ENCODE measurements at places on chromosomes 5 and 9.
A peak's percentile ranks its signal among the peaks of the same experiment; 100 is the strongest.

GRCh38 chr5:165135565-165135964 lies 1630.1 kb downstream of the MAT2B start:
- DNase-seq, result no peak

DNA sequence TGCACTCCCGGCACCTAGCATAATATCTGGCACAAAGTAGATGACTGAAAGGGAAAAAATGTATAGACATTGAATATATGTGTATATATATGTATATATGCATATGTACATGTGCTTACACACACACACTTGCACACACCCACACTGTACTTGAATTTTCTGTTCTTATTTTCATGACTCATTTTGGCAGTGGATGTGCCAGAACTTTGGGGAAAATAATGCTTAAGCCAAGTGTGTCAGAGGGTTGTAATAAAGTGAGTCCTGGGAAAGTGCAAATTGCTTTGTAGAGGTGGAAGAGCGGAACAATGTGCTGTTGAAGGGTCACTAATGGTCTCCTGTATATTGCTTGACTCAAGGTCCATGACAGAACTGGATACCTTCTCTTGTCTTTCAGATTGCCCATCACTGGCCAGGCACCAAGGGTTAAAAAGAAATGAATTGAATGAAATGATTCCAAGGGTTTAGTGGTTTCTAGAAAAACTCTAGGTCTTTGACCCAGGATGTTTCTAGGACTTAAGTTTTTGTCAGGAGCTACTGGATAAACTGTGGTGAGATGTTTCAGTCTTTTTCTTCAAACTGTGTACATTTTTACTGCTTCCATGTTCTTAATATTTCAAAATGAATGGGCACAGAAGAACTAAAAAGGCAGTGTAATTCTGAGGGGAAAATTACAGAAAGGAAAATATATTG lies 129.9 kb upstream of the MOCS2 start:
- no peak for DNase-seq

GRCh38 chr9:83754383-83754977 lies 46.7 kb upstream of the UBQLN1 start:
- no peak for DNase-seq

- DNase-seq, result peak; percentile 74
These were observed 22.3 kb upstream of the HMCN2 start for GRCh38 chr9:130243015-130243881.

GRCh38 chr5:116271446-116272025 lies 186.7 kb downstream of the COMMD10 start:
- DNase-seq, result no peak

DNA sequence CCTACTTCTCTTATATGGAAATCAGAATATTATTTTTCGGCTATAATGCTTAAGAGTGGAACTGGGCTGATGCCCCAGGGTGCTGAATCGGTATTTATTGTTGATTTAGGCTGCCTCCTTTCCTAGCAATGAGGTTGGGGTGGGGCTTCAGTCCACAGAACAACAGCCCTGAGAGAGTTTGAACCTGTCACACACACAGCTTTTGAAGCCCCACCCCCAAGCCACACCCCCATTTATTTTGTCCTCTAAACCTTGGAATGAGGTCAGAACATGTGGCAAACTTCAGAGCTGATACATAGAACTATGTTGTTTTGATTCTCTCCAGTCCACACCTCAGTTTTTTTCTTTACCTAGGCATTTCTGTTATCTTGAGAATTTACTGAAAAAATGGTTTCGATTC lies 51.7 kb upstream of the CAMK4 start:
- no peak for DNase-seq

GRCh38 chr9:131732636-131733289 lies 7.1 kb downstream of the RAPGEF1 start:
- peak; percentile 40 for DNase-seq

DNA sequence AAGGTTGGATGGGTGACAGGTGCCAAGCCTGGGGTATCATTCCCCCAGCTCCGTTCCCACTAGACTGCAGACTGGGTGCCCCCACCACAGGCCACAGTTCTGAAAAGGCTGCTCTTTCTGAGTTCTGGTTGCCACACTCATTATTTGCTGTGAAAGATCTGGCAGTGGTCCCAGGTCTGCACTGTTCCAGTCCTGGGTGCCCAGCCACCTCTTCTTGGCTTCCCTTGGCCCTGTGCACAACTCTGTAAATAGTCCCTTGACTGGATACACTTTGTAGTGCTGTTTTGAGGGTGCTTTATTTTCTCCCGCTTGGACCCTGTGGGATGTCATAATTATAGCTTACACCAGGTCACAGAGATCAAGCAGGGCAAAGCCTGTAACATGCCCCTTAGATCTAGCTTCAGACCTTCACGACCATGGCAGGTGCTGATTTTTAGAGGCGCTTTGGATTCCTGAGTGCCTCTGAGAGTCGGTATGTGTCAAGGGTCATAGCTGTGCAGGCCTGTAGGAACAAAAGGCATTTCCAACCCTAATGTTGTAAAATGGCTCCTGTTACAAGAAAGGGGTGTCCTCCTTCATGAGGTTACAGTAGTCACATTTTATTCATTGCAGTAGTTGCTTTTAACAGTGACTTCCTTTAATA lies 344.9 kb downstream of the ICE1 start:
- no peak for DNase-seq

DNA sequence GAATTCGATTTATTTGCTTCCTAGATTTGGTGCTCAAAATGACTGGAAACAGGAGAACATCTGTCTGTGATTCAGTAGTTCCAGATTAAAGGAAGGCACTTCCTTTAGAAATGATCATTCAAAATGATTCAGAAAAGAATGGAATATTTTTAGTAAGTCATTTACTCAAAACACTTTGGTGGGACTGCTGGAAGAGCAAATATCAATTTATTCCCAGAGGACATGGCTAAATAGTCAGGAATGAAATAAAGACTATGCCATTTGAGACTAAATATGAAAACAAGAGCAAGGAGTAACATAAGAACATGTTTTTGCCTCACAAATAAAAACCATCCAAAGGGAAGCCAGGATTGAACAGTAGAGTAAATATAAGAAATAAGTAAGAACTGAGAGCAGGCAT lies 138.6 kb upstream of the RASA1 start:
- DNase-seq, result no peak
